Kidney tubule cell (primary cell): ENCODE measurements at places on chromosomes 2 and 18.
A peak's percentile ranks its signal among the peaks of the same experiment; 100 is the strongest.

GRCh38 chr2:2181493-2181892, 149.6 kb downstream of the MYT1L start:
- DNase-seq: no peak

DNA sequence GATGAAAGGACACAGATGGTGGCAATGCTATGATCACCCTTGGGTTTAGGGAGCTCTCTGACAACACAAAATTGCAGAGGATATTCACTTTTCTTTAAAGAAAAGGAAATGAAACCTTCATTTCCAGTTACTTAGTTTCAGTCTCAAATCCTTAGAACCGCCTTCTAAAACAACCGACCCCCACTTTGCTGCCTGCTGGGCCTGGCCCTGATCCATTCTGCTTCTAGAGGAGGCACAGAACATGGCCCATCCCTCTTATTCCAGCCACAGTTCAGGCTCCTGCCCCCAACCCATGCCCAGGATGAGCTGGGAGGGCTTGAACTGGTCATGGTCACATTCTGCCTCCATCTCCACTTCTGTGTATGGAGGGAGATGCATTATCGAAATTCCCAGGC, 311.6 kb downstream of the EN1 start:
- DNase-seq: no peak

DNA sequence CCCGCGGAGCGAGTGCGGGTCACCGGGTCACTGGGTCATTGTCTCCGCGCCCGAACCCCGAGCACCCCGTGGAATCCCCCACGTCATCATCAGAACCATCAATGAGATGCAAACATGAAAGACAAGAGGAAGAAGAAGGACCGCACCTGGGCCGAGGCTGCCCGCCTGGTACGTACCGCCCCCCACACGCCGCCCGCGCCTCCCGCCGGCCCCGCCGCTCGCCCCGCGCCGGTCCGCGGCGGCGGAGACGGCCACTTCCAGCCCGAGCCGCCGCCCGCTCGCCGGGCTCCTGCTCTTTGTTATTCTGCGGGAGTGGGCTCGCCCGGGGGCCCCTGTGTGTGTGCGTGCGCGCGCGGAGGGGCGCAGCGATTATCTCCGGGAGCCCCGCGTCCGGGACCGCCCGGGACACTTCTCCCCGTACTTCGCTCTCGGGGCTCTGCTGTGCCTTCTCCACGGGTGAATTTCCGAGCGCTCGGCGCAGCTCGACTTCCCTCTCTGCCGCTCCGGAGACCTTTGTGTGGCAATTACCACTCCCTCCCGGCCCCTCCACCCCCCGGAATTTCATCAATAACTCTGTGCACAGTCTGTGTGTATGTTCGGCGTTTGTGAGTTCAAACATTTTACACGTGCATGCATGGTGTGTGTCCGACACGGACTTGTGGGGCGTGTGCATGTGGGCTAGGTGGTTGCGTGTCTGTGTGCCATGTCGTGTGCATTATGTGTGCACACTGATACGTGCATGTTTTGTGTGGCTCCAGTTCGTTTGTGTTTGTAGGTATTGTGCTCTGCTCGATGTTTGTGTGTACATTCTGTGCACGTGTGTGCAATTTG, 714 bp downstream of the ASXL3 start:
- peak; percentile 18 for DNase-seq

DNA sequence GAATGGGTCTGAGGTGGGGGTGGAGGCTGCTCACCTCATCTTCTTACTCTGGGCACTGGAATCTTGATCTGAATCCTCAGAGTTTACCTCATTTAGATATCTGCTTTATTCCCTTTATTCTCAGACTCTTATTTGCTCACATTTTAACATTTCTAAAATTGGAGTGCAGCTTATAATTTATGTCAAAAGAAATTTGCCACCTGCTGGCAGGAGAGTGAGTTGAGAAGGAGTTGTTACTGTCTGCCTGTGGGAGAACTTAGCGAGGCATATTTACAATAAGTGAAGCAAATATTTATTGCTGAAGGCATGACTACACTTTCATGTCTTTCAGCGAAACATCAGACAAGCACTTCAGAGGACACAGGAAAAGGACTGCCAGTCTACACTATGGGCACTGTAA, 16.4 kb upstream of the KIAA2012 start:
- peak; percentile 19 for DNase-seq

- DNase-seq: no peak
Measured at GRCh38 chr2:126512026-126512425, 143.9 kb upstream of the GYPC start.

DNA sequence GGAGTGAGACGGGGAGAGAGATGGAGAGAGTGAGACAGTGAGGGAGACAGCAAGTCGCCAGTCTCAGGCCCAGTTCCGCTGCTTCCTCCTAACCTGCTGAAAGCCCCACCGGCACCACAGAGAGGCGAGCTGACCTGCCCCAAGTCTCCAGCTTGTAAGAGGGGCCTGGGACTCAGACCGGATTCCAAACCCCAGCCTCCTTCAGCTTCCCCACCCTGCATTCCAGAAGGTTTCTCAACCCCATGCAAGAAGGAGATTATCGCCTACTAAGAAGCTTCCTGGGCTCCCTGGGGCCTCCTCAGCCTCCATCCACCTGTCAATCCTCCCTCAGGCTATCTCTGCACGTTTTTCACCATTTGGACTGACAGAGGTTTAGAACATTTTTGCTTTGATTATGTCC, 173.1 kb upstream of the RAB6C start:
- DNase-seq: no peak

GRCh38 chr2:196066291-196067087, 2.1 kb downstream of the DNAH7 start:
- DNase-seq: peak; percentile 52

- no peak for DNase-seq
Measured at GRCh38 chr18:362311-363290, 94.8 kb upstream of the THOC1 start.

DNA sequence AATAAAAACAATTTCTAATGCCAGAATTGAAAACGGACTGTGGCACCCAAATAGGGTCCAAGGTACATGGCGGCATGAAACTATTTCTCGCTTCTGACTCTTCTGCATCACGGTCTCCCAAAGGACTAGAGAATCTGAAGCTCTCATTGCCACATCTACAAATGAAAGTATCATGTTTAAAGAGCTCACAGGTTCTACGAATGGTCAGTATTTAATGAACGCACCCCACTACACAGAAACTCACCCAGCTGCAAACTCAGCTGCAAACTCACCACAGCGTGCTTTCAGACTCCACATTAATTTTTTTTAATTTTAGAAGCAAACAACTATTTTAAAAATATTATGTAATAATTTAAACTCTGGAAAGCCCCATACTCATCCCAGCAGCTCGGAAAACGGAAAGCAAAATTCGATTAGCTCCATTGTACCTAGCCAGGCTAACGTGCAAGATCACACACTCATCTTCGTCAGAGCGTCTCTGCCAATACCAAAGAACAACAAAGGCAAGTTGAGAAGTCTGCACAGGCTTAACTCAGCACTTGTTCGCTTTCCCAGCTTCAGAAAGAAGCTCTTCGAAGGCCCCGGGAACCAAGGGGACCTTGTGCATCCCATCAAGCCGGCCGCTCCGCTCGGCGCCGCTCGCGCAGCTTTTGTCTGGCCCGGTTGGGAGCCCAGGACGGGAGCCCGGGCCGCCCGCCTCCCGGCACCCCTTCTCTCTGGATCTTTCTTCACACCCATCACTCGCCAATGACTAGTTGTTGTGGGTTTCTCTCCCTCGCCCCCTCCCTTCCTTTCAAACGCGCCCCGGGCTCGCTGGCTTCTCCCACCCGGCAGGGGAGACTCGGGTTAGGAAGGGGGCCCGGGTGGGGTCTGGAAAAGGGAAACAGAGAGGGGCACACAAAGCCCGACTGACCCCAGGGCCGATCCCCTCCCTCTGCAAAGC, 785 bp downstream of the CLASP1 start:
- DNase-seq: peak; percentile 63

GRCh38 chr18:76806301-76806700, 16.1 kb upstream of the ZNF236 start:
- no peak for DNase-seq

DNA sequence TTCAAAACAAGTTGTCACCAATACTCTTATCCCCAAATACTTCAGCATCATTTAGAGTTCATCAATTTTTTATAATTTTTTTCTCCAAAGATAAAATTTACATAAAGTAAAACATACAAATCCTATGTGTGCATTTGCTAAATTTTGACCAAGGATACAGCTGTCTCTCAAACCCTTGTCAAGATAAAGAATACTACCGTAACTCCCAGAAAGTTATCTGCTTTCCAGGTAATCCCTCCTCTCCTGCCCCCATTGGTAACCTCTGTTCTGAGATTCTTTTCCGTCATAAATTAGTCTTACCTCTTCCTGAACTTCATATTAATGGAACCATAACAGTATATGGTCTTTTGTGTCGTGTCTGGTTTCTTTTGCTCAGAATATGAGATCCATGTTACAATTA, 49.2 kb downstream of the BCL2L11 start:
- DNase-seq: no peak

- peak; percentile 46 for DNase-seq
Measured at GRCh38 chr2:196592331-196592910, 47.1 kb upstream of the CCDC150 start.

- DNase-seq: no peak
Measured at GRCh38 chr2:152827944-152828343, 109.5 kb downstream of the ARL6IP6 start.

GRCh38 chr18:37160038-37160820, 331.3 kb downstream of the KIAA1328 start:
- peak; percentile 46 for DNase-seq

- no peak for DNase-seq
Measured at GRCh38 chr2:15760232-15760910, 168.7 kb downstream of the DDX1 start.
